ENCODE measurements at places on chromosomes 16 and 17.
A peak's percentile ranks its signal among the peaks of the same experiment; 100 is the strongest.

DNA sequence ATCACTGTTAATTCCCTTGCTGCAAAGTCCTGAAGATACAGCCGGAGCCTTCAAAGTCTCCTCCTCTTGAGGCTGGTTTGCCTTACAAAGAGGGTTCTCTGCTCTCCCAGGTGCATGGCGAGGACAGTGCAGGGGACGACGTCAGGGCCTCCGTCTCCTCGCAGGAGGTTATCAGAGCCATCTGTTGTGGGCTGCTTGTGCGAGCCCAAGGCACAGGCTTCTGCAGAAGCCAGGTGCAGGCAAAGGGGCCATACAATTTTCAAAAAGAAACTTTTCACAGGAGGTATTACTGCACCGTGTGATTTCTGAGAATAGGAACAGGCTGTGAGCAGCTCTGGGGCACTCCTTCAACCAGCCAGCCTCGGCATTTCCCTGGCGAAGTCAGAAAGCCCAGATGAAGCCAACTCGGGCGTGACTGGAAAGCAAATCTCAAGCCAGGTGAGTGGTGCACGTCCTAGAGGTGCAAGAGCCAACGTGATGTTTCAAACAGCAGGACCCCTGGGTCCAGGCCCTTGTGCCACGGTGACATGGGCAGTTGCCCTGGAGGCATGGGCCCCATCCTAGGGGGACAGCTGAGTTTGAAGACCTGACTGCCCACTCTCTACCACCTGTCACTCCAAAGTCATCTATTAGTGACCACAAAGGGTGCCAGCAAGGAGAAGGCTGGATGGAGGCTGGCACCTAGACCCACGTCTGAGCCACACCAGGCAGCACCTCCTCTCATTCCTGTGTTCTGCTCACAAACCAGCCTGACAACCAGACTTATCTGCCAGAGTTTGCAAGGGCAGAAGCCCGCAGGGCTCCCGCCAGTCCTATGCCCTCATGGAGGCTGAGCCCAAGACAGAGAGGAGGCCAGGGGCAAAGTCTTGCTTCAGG, 68.6 kb downstream of the SMPD3 start:
- no peak for DNase-seq

GRCh38 chr17:41777574-41778188, 8.8 kb downstream of the JUP start:
- DNase-seq, result peak; percentile 94

- DNase-seq, result no peak
Observed at GRCh38 chr16:81481207-81481821, 36.7 kb downstream of the CMIP start.

DNA sequence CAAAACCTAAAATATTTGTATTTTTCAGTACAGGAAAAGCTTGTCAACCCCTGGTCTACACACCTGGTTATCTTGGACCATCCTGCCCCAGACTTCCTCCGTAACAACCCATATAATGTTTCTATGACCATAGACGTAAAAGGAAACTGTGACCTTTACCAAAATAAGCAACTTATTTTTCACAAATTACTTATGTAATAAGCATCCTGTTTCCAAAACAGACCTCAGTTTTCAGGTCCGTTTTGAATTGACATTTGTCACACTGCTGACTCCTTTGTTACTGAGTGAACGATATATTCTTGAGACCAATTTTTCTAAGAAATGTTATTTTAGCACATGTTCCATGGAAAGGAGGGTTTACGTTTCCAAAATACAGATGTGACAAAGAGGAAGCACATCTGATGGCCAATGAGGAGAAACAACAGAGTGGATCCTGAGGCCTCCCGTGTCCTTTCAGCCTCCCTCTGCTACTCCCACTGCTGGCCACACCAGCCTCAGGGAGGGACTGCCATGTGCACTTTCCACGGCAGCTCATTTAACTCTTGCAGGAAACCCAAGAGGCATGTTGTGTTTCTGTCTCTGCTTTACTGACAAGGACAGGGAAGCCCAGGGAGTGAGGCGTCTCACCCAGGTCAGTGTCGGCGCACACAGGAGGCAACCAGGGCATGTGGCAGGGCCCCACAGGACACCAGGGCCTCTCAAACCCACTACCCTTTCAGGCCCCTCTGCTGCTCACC, 20.1 kb upstream of the ALDH3A1 start:
- no peak for DNase-seq

- no peak for DNase-seq
Observed at GRCh38 chr17:49252148-49252695, 21.6 kb upstream of the PHOSPHO1 start.
